ENCODE measurements at places on chromosomes 5 and 9.

DNA sequence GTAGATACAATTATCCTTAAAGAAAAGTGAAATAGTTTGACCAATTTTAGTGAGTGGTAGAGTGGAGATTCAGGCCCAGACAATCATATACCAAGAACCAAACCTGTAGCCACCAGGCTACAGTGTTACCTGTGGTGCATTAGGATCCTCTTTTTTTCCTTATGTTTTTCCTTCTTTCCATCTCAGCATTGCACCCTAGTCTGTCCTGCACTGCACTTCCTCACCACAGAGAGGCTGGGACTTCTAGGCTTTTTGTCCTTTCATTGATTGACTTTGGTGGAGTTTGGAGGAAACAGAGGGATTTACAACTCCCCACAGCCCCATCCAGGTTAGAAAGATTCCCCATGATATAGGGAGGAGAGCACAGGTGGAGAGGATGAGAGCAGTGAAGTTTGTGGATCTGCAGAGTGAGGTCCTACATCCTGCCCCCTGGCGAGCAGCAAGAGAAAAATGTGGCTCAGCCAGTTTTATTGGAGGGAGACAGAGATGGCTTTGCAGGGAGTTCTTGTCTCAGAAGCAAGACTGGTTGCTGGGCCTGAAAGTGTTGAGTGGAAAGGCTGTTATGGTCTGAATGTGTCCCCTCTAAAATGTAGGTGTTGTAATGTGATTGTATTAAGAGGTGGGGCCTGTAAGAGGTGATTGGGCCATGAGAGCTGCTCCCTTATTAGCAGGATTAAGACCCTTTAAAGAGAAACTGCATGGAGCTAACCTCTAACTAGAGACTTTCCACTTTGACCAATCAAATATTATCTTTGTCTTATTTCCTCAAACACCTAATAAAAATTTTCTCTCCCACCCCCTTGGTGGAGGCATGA lies 36.2 kb downstream of the KIF4B start:
- no peak for DNase-seq

DNA sequence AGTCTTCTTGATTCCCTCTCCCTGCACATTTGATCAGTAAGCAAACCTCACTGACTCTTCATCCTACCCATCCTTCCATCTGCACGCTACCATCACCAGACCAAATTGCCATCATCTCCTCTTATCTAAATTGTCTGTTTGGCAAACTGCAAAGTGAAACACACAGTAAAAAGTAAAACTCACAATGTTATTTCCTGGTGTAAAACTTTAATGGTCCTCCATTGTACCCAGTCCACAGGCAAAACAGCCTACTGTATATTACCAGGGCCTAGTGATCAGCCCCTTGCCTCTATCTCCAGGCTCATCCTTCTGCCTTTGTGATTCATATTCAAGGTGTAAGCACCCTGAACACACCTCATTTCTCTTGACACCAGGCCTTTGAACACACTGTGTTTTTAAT lies 83.3 kb upstream of the GPR151 start:
- no peak for DNase-seq

- no peak for DNase-seq
Measured at GRCh38 chr9:18907927-18908625, 124.9 kb downstream of the SAXO1 start.

GRCh38 chr5:38846379-38847011 lies 683 bp downstream of the OSMR start:
- DNase-seq = no peak

- no peak for DNase-seq
Measured at GRCh38 chr5:127643607-127644006, 5.3 kb upstream of the CTXN3 start.

GRCh38 chr5:167513381-167513780 lies 778.1 kb upstream of the WWC1 start:
- no peak for DNase-seq

- DNase-seq = no peak
Measured at GRCh38 chr5:41670216-41670615, 159.8 kb upstream of the PLCXD3 start.

DNA sequence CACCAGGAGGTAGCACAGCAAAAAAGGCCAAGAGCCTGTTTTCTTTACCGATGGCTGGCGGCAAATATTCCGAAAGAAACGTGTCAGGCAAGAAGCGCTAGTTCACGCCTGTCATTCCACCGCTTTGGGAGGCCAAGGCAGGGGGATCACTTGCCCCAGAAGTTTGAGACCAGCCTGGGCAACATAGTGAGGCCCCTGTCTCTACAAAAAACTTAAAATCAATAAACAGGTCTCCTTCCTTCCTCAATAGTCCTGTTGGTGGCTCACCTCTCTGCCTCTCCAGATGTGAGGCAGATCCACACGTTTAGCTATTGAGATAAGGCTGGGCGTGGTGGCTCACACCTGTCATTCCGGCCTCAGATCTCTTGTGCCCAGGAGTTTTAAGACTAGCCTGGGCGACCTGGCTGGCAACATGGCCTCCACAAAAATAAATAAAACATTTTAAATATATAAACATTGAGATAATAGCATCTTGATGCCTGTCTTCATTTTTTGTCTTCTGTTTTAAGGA lies 1.3 kb upstream of the TMEM250 start:
- no peak for DNase-seq

DNA sequence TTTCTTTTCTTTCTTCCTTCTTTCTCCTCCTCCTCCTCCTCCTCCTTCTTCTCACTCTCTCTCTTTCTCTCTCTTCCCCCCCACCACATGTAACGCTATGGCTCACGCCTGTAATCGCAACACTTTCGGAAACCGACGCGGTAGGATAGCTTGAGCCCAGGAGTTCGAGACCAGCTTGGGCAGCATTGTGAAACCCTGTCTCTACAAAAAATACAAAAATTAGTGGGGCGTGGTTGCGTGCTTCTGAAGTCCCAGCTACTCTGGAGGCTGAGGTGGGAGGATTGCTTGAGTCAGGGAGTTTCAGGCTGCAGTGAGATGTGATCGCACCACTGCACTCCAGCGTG lies 736 bp upstream of the GLDC start:
- DNase-seq = no peak
